Mucosa of descending colon (tissue), 3 donors: ENCODE measurements at places on chromosomes 5 and 9.

DNA sequence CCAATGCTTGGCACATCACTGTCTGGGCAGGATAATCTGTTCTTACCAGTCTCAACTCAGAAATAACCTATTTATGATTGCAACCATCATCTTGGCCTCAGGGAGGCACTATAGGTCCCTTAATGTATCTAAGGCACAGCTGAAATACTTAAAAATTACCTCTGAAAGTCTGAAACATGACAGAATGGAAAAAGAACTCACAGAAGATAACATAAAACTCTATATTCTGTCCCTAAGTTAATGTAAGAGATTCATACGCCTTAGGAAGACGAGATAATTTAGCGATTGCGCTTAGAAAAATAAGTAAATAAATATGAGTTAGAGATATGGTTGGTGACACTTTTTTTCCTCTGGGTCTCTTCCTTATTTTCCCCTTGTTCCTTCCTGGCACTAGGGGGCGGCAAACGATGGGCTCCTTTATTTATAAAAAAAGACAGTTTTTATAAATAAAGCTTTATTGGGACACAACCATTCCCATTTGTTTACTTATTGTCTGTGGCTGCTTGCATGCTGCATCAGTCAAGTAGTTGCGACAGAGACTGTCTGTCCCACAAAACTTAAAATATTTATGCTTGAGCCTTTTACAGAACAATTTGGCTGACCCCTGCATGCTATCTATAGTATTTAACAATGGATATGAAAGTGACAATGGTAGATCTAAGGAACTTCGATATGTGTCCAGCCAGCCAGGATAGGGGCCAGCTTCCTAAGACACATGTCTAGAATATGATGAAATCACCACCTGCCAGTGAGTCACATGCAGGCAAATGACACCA lies 79.6 kb downstream of the PDE4D start:
- DNase-seq = no peak

DNA sequence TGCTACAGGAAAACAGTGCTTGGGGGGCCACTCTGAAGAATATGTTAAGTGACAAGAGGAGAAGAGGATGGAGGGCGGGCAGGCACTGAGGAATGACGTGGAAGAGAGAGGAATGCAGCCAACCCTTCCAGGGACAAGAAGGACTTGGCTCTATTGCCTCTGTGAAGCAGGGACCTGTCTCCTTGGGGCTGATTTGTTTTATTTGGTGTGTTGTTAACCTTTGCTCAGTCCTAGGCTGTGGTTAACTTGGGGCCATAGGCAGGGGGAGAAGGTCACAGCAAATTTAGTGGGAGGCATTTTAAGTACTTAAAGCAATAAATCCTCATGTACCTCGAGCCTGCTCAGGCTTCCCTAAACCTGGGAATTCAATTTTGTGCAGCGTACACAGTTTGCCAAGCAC lies 39.9 kb downstream of the KIF4B start:
- DNase-seq = no peak

DNA sequence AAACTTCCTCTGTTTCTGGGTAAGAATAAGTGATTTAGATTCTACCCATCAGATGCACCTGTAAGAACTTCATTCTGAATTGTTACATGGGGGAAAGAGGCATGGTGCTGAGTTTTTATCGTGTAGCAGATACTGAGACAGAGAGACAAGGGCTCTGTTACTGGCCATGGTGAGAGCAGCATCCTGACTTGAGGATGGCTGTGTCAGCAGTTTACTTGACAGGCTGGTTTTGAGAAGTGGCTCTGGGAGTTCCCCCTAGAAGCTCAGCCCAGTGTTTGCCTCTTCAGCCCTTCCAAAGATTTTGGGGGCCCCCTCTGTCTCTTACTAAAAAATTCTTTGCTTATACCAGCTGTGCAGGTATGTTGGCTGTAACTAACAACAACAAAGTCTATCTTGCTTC lies 510.5 kb downstream of the LRRC70 start:
- no peak for DNase-seq

GRCh38 chr9:23662320-23662719 lies 163.7 kb downstream of the ELAVL2 start:
- DNase-seq = no peak

DNA sequence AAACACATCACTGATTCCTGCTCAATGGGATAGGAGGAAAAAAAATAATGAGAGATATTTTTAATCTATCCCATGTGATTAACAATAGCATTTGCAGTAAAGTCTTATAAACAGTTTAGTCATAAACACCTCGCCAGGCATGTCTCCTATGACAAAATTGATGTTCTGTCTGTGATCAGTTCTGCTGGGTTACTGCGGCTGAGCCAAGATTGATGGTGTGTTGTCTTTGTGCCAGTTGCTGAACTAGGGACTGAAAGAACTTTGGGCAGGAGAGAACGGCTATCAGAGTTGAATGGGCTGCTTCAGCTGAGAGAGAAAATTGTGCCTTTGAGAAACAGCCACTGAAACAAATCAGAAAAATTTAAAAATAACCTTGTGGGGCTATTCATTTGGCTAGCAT lies 37.3 kb upstream of the MAMDC2 start:
- DNase-seq = no peak
